ENCODE measurements at places on chromosomes 16 and 17. TPM values are rescaled to one million over a fixed set of nuclear protein-coding genes. Genes with fewer than 3 reads are reported as not detected.

Gene TPSD1
- not detected for polyA plus RNA-seq

Gene CTRB2
- polyA plus RNA-seq: 0.51 TPM

Gene DRC3
- polyA plus RNA-seq: 1.2 TPM

Gene APOH
- polyA plus RNA-seq: not detected

Gene SOX15
- 0.32 TPM for polyA plus RNA-seq

Gene CAPNS2
- polyA plus RNA-seq: not detected

Gene FAM20A
- polyA plus RNA-seq: 2.6 TPM

Gene TEKT1
- polyA plus RNA-seq: not detected

Gene ABCC12
- 0.08 TPM for polyA plus RNA-seq

Gene SERPINF2
- 0.65 TPM for polyA plus RNA-seq

Gene OTOP3
- polyA plus RNA-seq: not detected

Gene RAPGEFL1
- polyA plus RNA-seq: 6.6 TPM

Gene NKD1
- polyA plus RNA-seq: 0.32 TPM

Gene TTLL6
- 0.15 TPM for polyA plus RNA-seq

Gene RGS11
- polyA plus RNA-seq: 12.1 TPM

Gene NACA2
- polyA plus RNA-seq: 0.11 TPM

Gene CCL13
- polyA plus RNA-seq: 0.36 TPM

Gene ZNF287
- 6.1 TPM for polyA plus RNA-seq

Gene HNF1B
- polyA plus RNA-seq: not detected

Gene NMT1
- polyA plus RNA-seq: 36.8 TPM

Gene CCDC200
- not detected for polyA plus RNA-seq

Gene HAS3
- polyA plus RNA-seq: 0.72 TPM

Gene RAB26
- polyA plus RNA-seq: 0.28 TPM

Gene SEPTIN12
- not detected for polyA plus RNA-seq

Gene HOXB6
- 0.57 TPM for polyA plus RNA-seq

Gene MYH2
- not detected for polyA plus RNA-seq

Gene CDYL2
- polyA plus RNA-seq: 1.4 TPM

Gene ABAT
- 17.6 TPM for polyA plus RNA-seq

Gene RRAD
- 277 TPM for polyA plus RNA-seq

Gene FSCN2
- polyA plus RNA-seq: 0.42 TPM

Gene CFAP97D1
- polyA plus RNA-seq: not detected

All from heart left ventricle (tissue), 16 donors.